ENCODE measurements at places on chromosomes 11 and 22. TPM values are rescaled to one million over a fixed set of nuclear protein-coding genes. Genes with fewer than 3 reads are reported as not detected.

Gene SLC22A8
- not detected for total RNA-seq

Gene OR5A1
- total RNA-seq = not detected

- no peak overlapping the region for H3K27ac ChIP-seq
- H3K36me3 ChIP-seq = no peaks in the 10 kb centered on the region
- H3K27me3 ChIP-seq = no peaks in the 10 kb centered on the region
- no peak for DNase-seq
- no peak overlapping the region for H3K4me3 ChIP-seq
- no peaks in the 10 kb centered on the region for H3K4me1 ChIP-seq
These were observed 105.2 kb downstream of the TRAF6 start for GRCh38 chr11:36404831-36405230.

GRCh38 chr11:36006556-36006955 lies 62.7 kb downstream of the LDLRAD3 start:
- no peak overlapping the region for H3K27ac ChIP-seq
- no peak for DNase-seq
- H3K4me1 ChIP-seq = peaks cover 41% of the 10 kb centered on the region
- no peak overlapping the region for H3K4me3 ChIP-seq
- H3K27me3 ChIP-seq = no peaks in the 10 kb centered on the region
- no peaks in the 10 kb centered on the region for H3K36me3 ChIP-seq

GRCh38 chr11:7994581-7995278 lies 7.6 kb downstream of the EIF3F start:
- peaks cover 84% of the 10 kb centered on the region for H3K36me3 ChIP-seq
- no peak for DNase-seq
- no peak overlapping the region for H3K27ac ChIP-seq
- no peaks in the 10 kb centered on the region for H3K27me3 ChIP-seq

Gene PDGFD
- total RNA-seq = 213 TPM

DNA sequence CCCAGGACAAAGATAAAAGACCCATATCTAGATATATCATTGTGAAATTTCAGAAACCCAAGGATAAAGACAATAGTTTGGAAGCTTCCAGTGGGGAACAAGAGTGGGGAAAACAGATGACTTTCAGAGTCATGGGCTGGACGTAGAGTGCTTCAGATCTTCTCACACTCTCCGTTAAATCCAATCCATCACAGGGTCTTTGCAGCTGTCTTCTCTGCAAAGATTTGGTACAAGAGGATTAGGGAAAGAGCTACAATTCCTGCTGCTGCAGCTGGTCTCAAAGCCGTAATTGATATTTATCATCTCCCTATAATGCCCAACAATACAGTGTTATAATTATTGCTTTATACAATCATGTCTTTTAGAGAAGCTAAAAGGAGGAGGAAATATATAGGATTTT lies 63.4 kb upstream of the CLPB start:
- H3K27ac ChIP-seq = no peak overlapping the region
- H3K4me1 ChIP-seq = no peaks in the 10 kb centered on the region
- H3K4me3 ChIP-seq = no peak overlapping the region
- no peak for DNase-seq

Gene ESAM
- total RNA-seq = 8.2 TPM

All from adrenal gland (tissue), 19 donors.